Activated naive CD8-positive, alpha-beta T cell treated with anti-CD3 and anti-CD28 coated beads, Interleukin-2, amount 10 ng/mL, durations not matched to agents 7 days and 5 days (primary cell): ENCODE measurements at places on chromosomes 5 and 9. TPM values are rescaled to one million over a fixed set of nuclear protein-coding genes. Genes with fewer than 3 reads are reported as not detected.

PCDHGB4 gene
- not detected for total RNA-seq

- DNase-seq: no peak
Measured at GRCh38 chr5:89758146-89758545, 651.4 kb downstream of the CETN3 start.

DNA sequence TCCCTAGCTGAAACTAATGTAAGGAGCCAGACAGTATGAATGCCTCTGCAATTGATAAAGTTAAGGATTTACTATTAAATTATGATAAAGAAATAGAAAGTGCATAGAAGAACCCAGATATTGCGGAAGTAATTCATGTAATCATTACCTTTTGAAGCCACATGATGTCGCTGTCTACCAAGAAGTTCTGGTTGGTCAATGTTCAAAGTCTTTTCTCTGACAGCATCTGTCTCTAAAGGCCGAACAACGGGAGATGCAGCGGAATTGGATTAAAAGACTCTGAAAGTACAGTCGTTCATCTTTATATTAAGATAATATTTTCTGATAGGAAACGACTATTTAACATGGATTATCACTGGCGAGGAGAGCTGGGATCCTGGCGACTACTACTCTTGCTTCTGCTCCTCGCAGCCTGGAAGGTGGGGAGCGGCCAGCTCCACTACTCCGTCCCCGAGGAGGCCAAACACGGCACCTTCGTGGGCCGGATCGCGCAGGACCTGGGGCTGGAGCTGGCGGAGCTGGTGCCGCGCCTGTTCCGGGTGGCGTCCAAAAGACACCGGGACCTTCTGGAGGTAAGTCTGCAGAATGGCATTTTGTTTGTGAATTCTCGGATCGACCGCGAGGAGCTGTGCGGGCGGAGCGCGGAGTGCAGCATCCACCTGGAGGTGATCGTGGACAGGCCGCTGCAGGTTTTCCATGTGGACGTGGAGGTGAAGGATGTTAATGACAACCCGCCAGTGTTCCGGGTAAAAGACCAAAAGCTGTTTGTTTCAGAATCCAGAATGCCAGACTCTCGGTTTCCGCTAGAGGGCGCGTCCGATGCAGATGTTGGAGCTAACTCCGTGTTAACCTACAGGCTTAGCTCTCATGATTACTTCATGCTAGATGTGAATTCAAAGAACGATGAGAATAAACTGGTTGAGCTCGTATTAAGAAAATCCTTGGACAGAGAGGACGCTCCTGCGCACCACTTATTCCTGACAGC lies at the start of gene PCDHA8:
PCDHA8 (plus strand) TSS at position 210 of the 985 bp plus-strand sequence; CDS start at position 345, 135 bp downstream.
- no peak for DNase-seq

GRCh38 chr9:83220730-83221129 lies 157.8 kb upstream of the RASEF start:
- DNase-seq: no peak

DNA sequence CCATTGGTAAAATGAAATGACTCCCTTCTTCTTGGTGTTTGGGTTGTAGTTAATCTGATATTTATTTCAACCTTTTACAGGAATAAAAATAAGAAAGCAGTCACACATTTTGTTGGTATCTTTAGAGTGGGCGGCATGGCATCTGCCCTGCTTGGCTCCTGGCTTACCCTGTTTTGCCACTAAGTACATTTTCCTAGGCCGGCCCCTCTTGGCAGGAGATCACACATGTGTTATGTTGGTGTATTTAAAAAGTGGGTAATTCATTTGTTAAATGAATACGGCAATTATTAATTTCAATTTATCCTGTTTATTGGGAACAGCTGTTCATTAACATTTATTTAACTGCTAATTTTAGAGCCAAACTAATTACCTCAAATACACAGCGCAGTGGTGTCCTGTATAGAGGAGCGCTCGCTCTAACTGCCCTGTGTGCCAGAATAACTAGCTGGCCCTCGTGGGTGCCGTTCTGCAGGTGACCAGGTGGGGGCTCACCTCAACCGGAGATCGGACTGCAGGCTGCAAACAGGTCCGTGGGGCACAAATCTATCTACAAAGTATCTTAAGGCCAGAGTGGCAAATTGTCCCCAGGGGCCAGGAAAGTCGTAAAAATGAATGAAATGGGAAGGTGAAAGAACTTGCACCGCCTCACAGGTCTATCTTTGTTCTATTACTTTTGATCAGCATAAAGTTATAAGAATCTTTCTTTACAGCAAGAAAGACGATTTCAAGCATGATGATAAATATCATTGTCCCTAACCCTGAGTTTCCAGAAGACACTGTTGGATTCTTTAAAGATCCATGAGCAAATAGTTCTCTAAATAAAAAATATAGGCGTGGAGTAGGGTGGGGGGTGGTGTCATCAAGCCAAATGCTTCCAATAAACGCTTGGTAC lies 26.2 kb upstream of the GPR151 start:
- DNase-seq: peak; percentile 74
